ENCODE measurements at places on chromosomes 12 and 14.

DNA sequence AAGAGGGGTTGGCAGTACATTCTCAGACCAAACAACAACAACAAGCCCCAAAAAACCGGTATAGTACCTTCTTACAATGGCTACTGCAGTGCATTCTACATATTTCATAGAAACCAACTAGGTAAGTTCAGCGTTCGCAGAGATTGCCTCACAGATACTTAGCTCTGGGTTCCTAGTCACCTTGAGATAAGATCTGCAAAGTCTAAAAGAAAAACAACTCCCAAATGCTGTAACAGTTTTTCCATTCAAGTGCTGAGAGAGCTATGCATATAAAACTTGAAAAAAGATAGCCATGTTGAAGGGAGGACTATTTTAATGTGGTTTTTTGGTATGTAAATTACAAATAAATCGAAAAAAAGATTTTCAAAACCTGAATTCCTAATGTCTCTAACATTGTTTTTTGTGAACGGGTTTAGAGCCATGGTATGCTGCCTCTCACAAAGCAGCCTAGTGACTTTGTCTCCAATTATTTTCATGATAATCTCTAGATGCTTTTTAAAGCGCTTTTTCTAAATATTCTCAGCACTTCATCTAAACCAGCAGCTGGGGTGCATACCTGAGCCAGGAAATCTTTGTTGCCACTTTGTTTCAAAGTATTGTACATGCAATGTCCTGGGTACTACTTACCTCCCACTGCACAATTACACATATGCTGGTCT, 56.6 kb upstream of the CRACR2A start:
- no peak for DNase-seq

DNA sequence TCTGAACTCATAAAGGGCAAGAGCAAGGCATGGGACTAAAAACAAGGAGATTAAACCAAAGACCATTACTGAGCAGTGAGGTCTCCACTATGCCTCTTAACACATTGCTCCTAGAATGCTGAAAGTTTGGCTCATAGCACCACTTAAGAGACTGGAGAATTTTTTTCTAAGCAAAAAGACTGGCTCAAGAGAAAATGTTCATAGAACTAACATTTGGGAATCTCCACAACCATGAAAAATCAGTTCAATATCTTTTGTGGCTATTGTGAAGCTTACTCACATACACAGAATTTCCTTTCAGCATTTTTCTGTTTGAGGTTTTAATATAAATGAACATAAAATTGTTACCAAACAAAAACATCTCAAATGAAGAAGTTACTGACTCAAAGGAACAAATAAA, 255.8 kb downstream of the CCDC91 start:
- DNase-seq: no peak

DNA sequence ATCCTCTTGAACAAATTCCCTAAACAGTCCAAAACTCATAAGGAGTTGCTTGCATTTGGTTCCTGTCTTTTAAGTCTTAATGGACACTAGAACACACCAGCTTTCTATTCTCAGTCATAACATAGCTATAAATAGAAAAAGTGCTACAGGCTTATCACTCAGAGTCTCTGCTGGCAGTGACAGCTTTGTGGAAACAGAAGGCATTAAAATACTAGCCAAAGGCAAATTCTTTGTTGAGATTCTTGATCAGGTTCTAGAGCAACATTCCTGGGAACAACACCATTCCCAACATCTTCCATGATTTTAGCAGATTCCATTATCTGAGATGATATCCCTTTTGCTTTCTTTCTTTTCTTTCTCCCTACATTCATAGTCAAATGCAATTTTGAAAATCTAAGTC, 207.7 kb upstream of the PLEKHG7 start:
- DNase-seq: no peak

- no peak for DNase-seq
Observed at GRCh38 chr12:18343708-18344107, 82.4 kb downstream of the PIK3C2G start.

DNA sequence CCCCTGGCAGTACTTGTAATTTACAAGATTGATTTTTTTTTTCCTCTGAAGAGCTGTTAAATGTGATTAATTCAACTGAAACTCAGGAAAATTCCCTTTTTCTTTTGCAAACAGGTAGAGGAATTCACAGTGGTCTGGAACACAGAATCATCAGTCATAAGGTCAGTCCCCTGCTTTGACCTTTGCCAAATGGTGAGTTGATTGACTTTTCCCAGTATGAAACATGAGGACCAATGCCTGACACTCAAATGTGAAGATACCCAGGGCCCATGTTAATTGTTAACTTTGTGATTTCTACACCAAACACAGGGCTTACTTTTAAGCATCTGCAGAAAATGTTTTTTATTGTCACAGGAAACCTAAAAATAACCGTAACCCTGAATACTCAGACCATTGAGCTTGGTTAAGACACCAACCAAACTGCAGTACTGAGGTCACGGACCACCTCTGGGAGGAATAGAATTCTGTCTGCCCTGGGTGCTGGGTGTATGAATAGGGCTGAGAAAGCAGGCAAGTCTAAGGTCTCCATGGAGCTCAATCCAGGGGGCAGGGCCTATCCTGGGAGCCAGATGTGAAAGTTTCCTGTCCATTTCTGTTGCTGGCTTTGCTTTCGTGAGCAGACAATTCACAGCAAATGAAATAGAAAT, 192.4 kb downstream of the TMX1 start:
- DNase-seq: no peak

DNA sequence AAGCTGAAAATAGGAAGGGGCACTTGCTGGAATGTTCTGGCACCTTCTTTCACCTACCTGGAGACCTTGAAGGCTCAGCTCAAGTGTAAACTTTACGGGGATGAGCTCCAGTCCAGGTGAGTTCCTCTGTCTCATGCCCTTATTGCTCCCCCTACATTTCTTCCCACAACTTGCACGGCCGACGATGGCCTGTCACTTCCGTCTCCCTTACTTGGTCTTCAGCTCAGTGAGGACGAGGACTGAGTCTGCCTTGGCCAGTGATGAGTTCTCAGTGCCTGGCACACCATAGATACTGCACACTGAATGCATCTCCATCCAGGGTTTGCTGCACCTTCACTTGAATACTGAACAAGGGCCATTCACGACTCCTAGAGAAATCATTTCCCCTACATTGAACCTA, 21.4 kb downstream of the ADGRD1 start:
- no peak for DNase-seq

DNA sequence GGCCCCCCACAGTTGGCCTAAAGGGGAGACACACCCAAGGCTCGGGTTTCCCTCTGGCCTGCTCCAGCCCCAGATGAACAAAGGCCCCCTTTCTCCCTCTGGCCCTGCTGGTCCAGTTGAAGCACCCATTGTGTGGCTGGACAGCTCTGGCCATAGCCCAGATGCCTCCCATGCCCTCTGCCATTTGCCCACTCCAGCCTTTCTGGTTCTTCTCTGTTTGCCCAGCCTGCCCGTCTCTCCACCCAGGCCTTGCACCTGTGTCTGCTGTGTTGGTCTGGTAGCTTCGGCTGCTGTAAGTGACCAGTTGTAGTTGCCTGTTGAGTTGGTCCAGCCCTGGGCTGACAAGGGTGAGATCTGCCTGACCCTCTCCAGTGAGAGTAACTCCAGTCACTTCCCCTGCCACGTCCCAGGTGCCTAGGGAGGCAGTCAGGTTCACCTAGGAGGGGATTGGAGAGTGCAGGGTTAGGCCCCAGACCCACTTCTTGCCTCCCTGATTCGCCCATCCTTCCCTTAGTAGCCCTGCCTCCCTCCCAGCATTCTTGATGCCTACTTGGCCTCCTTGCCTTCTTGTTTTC, 3.0 kb downstream of the B4GALNT1 start:
- peak; percentile 1 for DNase-seq

DNA sequence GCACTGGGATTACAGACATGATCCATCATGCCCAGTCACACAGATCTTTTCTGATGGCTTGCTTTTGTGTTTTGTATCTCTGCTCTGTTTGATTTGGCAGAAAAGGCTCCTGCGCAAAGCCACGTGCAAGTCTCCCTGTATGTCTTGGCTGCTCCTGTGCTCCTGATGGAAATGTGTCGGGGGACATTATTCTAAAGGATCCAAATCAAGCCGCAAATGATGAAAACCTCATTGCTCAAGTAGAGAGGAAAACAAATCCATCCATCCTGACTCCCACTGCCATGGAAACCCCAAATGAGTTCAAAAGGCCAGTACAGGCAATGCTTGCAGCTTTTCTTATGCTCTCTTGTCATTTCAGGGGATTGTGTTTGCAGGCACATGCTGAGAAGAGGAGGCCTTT, 93.8 kb downstream of the NDUFA12 start:
- peak; percentile 35 for DNase-seq

- DNase-seq: no peak
Observed at GRCh38 chr14:89397569-89398230, 19.3 kb downstream of the FOXN3 start.

DNA sequence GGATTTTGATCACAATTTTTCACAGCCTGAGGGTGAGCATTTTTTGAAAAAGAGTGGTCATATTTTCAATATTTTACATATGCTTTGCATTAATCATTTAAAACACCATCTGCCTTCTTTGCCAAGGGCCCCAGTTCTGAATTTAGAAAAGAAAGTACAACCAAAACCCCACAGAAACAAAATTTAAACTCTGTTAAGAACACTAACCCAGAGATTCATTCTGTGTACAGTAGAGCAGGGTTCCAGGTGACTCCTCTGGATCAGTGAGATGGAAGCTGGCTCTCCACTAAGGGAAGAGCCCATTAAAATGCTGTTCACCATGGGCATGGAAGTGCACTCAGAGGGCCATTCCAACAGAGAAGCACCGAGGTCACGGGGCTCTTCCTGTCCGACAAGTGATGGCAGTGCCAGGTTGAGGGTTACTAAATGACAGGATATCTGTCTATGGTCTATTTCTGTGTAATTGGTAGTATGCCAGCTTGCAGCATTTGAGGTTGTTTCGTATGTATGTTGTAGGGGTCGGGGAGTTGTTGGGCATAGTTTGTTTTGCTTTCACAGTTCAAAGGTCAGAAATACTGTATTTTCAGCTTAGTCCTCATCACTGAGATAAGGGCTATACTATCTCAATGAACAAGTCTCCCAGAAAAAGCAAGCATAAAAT, 95.9 kb downstream of the SLC35F4 start:
- DNase-seq: no peak

DNA sequence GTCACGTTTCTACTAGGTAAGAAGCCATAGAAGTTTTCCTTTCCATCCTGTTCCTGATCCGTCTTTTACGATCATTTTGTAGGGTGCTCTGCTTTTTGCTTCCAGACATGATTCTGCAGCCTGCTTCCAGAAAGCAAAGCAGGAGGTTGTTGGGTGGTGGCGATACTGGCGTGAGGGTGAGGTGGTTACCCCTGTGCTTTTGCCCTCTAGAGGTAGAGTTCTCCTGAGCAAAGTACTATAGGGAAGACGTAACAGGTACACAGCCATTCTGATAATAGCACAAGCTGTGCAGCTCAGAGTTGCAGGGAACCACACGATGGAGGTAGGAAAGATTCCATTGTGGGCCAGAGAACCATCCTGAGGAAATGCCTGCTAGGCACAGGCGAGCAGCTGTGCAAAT, 186.0 kb downstream of the PAH start:
- no peak for DNase-seq

GRCh38 chr14:46368275-46368674, 283.3 kb downstream of the RPL10L start:
- DNase-seq: no peak

DNA sequence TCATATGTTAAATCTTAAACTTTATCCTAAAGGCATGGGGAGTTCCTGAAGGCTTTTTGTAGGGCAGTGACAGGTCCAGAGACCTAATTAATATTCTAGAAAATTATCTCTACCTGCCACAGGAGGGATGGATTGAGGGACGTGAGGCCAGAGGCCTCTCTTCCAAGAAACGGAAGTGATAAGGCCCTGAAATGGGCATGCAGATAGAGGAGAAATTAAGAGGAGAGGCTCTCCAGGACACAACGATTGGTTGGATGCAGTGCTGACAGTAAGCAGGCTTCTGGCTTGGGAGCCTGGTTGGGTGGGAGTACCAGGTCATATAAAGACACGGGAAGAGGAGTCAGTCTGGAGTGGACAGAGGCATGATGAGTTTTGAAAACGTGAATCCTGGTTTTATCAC, 3.1 kb upstream of the BORCS5 start:
- no peak for DNase-seq

- no peak for DNase-seq
Observed at GRCh38 chr12:28948685-28949084, 200.4 kb upstream of the FAR2 start.

DNA sequence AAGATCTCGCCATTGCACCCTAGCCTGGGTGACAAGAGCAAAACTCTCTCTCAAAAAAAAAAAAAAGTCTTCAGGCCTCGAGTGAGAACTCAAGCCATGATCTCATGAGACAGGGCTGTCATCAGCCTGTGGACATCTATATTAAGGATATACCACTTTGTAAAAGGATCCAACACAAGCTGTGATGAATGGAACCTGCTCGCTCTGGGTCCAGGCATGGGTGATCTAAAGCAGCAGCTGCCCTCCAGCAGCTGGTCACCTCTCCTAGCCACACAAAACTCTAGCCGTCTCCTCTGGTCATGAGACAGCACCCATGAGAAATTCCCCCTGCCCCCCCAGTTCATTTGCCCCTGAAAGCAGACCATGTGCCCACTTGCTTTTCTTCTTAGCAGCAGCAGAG, 19.1 kb upstream of the DGLUCY start:
- peak; percentile 64 for DNase-seq

Measured in muscle of leg (tissue), 16 donors.